ENCODE measurements at places on chromosomes 12 and 14.

GRCh38 chr14:43765474-43765873 lies 741.6 kb downstream of the FSCB start:
- no peak for DNase-seq

GRCh38 chr14:46691819-46692218 lies 40.2 kb upstream of the RPL10L start:
- no peak for DNase-seq

DNA sequence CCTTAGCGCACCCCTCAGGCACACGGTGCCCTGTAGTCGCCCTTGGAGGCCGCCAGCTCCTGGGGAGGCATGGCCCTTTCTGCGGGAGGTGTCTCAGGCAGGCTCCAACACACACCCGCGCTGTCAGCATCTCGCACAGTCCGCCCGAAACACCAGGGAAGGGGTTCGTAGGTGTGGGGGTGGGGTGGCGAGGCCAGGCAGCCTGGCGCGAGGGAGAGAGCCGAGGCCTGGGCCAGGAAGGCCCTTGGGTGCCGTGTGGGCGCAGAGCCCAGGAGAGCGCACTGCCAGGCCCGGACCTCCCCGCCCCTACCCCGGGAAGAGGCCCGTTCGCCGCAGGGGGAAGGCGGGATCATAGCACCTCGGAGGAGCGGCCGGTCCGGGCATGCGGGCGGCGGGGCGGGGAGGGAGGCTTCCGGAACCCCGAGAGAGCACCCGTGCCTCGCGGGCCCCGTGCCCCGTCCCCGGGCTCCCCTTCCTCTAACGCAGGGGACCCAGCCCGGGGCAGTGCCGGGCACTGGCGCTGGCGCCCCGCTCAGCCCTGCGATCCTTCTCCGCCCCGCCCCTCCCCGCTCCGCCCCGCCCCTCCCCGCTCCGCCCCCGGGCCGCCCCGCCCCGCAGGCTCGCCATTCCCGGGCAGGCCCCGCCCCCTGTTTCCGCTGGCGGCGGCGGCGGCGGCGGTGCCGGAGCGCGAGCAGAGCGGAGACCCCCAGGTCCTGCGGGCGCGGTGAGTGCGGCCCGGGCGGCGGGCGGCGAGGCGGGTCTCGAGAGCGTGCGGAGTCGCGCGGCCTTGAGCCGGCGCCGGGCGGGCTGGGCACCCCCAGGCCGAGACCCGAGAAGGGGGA lies at the start of gene TSPAN9:
TSS of gene TSPAN9 (plus strand) at position 650 of the 842 bp plus-strand sequence. CDS start 123,815 bp downstream, outside the sequence.
- peak; percentile 84 for DNase-seq

GRCh38 chr12:49296836-49297694 lies 2.1 kb downstream of the PRPH start:
- DNase-seq, result no peak

GRCh38 chr12:119175081-119175480 lies 3.6 kb upstream of the HSPB8 start:
- no peak for DNase-seq

- no peak for DNase-seq
Measured at GRCh38 chr12:3265406-3265805, 188.2 kb downstream of the TSPAN9 start.

DNA sequence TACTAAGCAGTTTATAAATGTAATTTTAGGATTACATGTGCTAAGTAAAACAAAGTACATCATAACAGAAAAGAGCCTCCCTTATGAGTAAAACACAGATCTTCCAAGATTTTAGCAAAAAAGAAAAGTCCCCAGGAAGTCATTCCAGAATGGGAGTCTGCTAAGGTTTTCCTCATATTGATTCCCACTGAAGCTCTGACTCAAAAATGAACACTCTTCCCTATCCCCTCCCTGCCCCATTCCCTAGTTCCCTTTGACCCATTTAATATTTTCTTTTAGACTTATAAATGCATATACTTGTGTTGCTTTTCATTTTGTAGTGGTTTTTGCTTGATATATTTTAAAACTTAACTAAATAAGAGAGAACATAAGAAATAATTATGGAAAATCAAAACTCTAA lies 40.1 kb downstream of the PTGER2 start:
- DNase-seq, result no peak

GRCh38 chr14:54221432-54221803 lies 175.4 kb upstream of the CDKN3 start:
- no peak for DNase-seq

GRCh38 chr14:33010495-33010894 lies 71.8 kb downstream of the NPAS3 start:
- DNase-seq, result no peak

GRCh38 chr14:105011312-105011990 lies 9.4 kb downstream of the CDCA4 start:
- DNase-seq, result no peak

DNA sequence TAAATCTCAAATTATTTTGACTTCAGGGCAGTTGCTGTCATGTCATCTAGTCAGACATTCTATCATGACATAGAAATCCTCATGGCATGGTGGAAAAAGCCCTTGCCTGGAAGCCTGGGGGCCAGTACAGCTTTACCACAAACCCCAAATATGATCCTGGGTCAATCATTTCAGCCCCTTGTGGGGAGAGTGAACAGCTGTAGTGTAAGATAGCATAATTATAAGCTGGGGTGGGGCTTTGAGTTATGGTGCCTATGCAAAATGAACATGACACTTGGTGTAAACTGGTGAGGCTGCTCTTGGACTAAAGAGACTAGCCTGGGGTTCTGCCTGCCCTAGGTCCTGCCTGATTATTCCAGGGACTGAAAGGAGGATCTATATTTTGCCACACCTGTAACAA lies 207.7 kb upstream of the DDHD1 start:
- no peak for DNase-seq

DNA sequence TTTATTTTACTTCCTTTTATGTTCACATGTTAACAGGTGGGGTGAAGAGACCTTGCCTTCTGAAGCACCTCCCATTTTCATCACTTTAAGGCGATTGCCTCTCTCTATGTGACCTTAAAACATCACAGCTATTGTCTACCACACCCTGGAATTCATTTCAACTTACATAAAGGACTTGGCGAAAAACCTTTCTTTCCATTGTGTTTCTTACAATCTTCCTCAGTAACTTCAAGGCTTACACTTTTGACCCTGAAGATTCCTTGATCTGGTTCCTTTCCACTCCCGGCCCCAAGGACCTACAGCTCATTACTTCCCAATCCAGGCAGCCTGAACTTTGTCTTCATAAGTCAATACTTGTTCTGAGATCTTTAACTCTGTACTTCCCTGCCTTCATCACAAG lies 443.3 kb downstream of the ADAMTS20 start:
- DNase-seq, result no peak

DNA sequence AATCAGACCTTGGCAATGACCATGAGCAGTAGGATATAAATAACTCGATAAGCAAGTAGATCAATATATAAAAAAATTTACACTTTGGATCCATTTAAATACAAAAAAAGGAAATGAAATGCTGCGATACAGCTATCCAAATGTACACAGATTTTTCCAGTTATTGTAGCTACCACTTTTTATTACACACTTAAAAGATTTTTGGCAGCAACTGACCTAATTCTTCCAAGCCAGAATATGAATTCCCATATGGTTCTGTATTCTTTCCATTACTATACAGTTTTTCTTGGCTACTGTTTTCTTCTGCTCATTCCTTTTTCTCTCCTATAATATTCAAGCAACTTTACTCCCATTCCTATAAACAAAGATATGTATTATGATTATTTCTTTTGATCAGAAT lies 52.2 kb downstream of the TMTC1 start:
- no peak for DNase-seq

DNA sequence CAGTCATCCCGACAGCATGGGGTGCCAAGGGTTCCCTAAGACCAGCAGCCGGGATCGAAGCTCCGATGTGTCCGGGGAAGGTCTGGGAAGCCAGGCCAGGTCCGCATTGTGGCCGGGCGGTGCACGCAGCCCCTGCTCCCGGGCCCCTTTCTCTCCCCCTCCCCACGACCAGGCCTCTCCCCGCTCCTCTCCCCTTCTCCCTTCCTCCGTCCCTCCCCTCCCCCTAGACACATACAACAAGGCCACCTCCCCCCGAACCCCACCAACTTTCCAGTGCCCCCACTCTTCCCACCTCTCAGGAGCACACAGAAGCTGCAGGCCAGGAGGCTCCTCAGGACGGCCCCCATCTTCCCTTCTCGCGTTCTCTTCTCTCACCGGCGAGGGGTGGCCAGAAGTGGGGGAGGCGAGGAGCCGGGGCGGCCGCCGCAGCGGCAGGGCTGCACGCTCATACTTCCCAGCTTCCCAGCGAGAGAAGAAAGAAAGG lies 413 bp downstream of the LRP6 start:
- DNase-seq, result peak; percentile 63

GRCh38 chr14:52106840-52107239 lies 38.0 kb upstream of the NID2 start:
- no peak for DNase-seq

- no peak for DNase-seq
Measured at GRCh38 chr14:74400919-74401503, 25.0 kb downstream of the SYNDIG1L start.

GRCh38 chr12:85829391-85829790 lies 6.8 kb downstream of the RASSF9 start:
- no peak for DNase-seq

GRCh38 chr14:68757618-68758081 lies 35.2 kb downstream of the ZFP36L1 start:
- DNase-seq, result no peak

DNA sequence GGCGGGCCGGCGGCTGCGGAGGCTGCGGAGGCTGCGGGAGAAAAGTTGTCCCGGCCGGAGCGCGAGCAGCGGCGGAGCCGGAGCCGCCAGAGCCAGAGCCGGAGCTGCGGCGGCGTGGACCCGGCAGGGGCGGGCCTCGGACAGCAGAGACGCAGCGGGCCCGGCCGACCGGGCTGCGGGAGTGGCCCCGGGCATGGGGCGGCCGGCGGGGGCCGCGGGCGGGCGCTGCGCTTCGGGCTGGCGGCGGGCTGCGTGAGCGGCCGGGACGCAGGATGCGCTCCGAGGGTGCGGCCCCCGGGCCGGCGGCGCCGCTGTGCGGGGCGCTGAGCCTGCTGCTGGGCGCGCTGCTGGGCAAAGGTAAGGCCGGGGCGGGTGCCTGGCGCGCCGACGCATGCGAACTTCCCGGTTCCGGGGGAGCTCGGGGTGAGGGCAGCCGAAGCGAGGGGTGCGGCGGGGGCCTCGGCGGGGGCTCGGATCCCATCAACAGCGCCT lies at the start of gene TMEM132C:
TSS of gene TMEM132C (plus strand) at position 40 of the 492 bp plus-strand sequence. CDS start at position 273, 233 bp downstream.
- DNase-seq, result no peak

GRCh38 chr14:65250162-65250495 lies 147.8 kb upstream of the MAX start:
- DNase-seq, result no peak

DNA sequence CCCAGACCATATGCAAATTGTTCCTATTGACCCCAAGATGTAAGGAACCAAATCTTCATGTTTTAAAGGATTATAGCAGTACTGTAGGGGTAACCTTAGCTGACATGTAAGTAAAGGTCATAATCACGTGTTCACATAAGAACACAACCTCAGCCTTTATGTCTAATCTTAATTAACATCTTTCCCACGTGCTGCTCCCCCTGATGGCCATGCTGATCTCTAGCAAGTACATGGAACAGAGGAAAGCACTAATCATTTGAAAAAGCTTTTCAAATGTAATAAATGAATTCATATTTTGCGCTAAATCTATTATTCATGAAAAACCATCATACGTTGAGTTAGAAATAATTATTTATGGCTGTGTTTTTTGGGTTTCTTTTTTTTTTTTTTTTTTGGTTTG lies 30.5 kb upstream of the ITPR2 start:
- DNase-seq, result no peak

DNA sequence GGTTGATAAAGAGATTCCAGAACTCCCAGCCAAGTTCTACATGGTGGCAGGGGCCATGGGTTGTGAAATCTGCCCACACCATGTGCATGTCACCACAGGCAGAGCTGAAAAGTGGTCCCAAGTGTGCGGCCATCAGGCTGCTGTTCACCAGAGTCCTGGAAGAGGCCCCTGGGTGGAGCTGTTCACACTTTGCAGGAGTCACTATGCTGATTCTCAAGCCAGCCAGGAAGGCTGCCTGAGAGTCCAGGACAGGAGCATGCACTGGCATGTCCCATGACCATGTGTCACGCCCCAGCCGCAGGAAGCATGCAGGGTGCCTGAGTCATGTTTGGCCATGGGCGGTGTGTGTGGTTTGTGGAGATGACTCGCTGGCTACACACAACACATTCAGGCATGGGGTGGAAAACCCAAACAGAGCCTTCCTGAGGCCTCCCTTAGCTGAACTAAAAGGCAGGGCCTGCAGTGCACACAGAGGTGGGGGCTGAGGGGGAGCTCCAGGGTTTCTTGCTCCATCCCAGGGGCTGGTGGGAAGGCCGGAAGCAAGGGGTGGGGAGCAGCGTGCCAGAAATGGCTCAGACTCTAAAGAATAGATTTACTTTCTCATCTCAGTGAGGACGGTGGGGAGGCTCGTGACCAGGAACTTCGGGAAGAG lies 19.4 kb downstream of the ABCB9 start:
- DNase-seq, result peak; percentile 83

- no peak for DNase-seq
Measured at GRCh38 chr14:76346391-76347160, 29.4 kb upstream of the ESRRB start.

DNA sequence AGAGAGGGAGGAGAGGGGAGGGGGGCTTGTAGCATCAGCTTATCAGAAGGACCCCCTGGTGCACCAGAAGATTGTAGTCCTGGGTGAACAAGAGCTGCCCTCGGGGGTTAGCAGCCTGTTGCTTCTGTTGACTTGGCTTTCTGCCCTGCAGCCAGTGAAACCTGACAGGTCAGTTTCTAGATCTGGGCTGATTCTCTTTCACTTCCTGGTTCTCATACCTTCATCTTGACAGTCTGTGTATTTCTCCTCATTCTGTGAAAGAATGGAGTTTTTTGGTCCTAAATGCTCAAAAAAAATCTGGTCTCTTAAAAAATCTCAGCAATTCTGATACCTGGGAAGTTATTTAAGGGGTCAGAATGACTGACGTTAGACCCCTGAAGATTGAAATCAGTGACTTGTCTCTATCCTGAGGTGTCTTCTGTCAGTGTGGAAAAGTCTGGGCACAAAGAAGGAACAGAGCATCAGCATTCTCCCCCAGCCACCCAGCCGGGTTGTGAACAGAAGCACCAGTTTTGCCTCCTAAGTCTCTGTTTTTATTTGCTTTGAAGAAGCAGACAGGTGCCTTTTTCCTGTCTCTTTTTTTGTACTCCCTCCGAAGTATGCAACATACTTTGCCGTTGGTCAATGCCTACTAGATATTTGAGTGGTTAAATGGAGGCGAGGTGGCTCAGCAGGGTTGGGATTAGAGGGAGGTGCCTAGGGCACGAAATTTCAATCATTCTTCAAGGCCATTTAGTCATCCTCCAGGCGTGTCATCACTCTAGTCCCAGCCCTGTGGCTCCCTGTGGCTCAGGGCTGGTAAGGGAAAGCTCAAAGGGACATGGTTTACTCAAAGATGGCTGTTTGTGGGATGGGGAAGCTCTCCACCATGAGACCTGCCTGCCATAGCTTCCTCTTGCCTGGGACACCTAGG lies 24.0 kb downstream of the TTC9 start:
- DNase-seq, result no peak

GRCh38 chr12:45122768-45123380 lies 72.0 kb upstream of the DBX2 start:
- no peak for DNase-seq

DNA sequence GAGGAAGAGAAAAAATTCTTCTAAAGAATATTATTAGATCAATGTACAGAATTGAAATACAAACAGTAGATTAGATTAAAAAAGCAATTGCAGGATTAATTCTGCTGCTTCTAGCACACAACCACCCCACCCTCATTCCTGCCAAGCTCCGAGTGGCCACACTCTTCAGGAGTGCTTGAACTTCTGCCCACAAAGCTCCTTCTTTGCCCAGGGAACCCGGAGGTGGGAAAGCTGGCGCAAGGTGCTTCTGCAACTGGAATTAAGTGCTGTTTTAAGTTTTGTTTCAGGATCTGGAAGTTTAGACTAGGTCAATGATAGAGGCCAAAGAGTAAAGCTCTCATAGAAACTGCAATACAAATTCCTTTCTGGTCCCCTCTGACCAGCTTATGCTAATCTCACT lies 94.1 kb upstream of the BMP4 start:
- no peak for DNase-seq

Data from sciatic nerve (tissue), 2 donors.